ENCODE measurements at places on chromosomes 7 and 10.

DNA sequence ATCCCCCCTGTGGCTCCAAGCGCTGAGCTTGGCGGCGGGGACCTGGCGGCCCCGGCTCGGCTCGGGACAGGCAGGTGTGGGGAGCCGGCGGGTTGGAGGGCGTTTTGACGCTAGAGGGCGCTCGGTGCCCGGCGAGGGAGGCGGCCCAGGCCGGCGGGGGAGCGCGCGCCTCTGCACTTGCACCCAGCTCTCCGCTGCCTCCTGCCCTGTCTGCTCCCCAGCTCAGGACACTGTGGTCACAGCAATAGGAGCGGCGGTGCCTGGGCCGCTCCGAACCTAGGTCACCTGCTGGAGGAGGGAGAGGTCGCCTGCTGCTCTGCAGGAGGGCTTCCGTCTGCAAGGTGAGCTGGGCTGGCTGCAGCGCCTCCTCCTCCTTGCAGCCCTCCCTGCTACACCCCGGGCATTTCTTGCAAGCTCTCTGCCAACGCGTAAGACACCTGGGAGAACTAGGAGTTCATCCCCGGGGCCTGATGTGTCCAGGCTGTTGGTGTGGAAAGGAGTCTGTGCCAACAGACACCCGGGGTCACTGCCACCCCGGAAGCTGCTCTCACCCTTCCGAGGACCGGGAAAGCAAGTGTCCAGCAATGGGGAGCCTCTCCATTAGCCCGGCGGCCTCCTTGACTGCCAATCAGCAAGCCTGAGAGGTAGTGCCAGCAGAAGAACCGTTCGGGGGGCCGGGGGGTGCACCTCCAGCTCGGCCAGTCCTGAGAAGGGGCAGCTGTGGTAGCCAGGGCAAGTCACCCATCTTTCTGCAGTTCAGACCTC lies 620.4 kb downstream of the GALNT17 start:
- no peak for DNase-seq

GRCh38 chr7:141397236-141398163 lies 153.7 kb upstream of the AGK start:
- DNase-seq = no peak

DNA sequence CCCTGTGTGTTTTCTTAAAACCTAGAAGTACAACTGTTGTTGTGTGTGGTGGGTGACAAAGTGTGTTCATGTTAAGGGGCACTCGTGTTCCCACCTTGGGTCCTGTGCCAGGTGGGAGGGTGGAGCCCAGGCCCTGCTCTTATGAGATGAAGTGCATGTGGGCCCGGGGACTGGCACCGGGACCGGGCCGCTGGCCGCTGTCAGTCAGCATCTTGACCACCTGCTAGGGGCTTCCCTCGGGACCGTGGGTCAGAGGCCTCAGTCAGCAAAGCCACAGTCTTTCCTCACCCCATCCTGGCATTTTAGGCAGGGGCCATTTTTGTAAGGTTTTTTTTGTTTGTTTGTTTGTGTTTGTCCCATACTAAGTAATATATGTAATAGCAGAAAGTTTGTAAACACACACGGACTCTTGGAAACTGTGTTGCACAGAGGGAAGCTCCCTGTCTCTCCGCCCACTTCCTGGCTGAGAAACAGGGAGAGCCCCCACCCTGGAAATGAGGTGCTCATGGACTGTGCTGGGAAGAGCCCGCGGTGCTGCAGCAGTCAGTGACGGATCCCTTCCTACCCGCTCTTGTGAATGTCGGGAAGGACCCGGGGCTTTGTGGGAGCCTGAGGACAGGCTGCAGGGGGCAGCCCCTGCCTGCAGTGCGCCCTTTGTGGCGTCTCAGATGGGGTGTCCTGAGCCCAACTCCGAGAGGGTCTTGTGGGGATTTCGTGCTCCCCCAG lies 13.4 kb downstream of the AGAP3 start:
- no peak for DNase-seq

GRCh38 chr7:102953406-102953805 lies 40.6 kb downstream of the LRRC17 start:
- no peak for DNase-seq

DNA sequence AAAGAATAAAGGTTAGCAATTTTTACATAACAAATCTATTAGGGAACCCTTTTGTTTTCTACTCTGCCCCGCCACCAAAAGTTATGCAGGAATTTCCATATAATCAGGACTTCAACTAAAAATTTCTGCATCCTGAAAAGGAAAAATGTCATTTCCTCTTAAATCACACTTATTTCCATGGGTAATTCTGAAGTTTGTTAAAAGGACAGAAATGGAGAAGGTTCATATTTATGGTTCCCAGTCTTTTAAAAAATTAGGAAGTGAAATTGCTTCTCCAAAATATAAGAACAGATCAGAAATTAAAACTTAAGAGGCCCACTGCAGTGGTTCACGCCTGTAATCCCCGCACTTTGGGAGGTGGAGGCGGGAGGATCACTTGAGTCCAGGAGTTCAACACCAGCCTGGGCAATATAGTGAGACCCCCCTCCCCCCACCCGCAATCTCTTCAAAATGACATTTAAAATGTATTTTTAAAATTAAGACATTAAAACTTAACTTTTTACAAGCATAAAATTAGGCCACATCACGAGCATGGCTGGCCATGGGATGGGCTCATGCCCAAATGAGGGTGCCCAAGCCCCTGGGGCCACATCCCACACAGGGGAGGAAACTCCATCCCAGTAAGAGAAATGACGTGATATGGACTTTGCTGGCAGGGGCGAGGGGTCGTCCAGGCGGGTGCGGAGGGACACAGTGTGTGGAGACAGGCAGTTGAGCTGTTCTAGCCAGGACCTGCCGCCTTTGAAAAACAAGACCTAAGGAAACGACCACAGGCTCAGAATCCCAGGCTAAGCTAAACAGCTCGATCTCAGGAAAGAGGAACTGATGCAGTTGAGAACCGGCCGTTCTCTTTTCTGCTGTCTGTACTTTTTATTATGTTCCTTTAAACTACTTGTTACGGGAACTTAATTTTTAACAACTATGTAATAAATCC lies 51.3 kb upstream of the NFE2L3 start:
- DNase-seq = no peak

DNA sequence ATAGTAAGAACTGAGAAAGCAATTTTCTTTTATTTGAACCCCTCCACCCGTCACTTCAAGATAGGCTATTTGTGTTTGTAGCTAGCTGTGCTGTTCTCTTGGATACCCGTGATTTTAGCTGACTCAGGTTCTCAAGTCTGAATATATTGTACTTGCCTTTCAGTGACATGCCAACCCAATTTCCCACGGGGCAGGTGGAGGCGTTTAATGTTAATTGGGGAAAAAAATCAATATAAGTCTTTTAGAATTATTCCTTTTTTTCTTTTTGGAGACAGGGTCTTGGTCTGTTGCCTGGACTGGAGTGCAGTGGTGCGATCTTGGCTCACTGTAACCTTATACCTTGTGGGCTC lies 36.4 kb downstream of the ZRANB1 start:
- DNase-seq = no peak

- DNase-seq = no peak
Observed at GRCh38 chr7:149666360-149666945, 106.9 kb downstream of the ZNF467 start.

- DNase-seq = no peak
Observed at GRCh38 chr7:35613150-35613549, 81.8 kb downstream of the HERPUD2 start.

GRCh38 chr10:25982107-25982506 lies 48.1 kb downstream of the MYO3A start:
- no peak for DNase-seq

DNA sequence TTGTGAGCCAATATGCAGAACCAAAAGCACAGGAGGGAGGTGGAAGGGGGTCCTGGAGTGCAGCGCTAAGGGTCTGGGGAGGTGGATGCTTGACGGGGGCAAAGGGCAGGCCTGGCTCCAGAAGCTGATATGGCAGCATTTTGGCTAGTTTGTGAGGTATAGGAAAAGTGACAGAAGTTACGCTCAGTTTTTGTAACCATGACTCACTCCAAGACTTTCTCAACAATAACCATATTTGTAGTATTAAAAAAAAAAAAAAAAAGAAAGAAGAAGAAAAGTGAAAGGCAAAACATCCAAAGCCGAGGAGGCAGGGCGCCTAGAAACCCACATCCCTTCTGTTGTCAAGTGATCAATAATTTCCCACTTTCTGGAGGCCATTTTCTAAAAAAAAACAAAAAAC lies 92.3 kb downstream of the RNF216 start:
- peak; percentile 75 for DNase-seq

GRCh38 chr10:60459701-60460457 lies 70.2 kb upstream of the ANK3 start:
- DNase-seq = no peak

- no peak for DNase-seq
Observed at GRCh38 chr7:152459724-152460251, 24.0 kb upstream of the KMT2C start.

- DNase-seq = no peak
Observed at GRCh38 chr10:75137533-75138438, 26.3 kb downstream of the SAMD8 start.

DNA sequence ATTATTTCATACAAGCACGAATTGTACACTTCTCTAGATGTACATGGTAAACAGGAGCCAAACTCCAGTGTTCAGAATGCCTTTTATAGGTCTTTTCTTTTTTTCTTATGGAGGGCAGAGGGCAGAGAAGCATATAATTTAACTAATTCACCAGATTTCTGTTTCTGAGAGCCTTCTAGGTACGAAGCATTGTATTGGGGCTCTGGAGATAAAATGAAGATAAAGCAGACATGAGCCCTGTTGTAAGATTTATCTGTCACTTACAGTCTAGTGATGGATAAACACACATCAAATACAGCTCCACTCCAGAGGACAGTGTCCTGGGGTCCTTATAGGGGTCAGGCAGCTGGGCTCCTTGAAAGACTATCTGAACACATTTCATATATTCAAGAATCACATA lies 265.5 kb downstream of the SKAP2 start:
- DNase-seq = no peak

- no peak for DNase-seq
Observed at GRCh38 chr10:118458957-118459641, 117.0 kb upstream of the FAM204A start.

- no peak for DNase-seq
Observed at GRCh38 chr10:86090807-86091206, 275.8 kb downstream of the GRID1 start.

DNA sequence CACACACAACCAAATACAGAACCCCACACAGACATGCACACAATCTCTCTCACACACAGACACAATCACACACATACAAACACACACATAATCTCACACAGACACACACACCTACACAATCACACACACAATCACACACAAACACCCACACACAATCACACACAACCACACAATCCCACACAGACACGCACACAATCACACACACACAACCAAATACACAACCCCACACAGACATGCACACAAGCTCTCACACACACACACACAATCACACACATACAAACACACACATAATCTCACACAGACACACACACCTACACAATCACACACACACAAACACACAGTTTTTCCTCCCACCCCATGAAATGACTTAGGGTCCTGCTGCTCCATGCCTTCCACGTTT lies 160.4 kb upstream of the PFKP start:
- DNase-seq = no peak

GRCh38 chr10:48282829-48283228 lies 8.3 kb upstream of the FRMPD2 start:
- no peak for DNase-seq

GRCh38 chr10:43322331-43322730 lies 49.1 kb upstream of the FXYD4 start:
- no peak for DNase-seq
